ENCODE measurements at places on chromosomes 7 and 10.

DNA sequence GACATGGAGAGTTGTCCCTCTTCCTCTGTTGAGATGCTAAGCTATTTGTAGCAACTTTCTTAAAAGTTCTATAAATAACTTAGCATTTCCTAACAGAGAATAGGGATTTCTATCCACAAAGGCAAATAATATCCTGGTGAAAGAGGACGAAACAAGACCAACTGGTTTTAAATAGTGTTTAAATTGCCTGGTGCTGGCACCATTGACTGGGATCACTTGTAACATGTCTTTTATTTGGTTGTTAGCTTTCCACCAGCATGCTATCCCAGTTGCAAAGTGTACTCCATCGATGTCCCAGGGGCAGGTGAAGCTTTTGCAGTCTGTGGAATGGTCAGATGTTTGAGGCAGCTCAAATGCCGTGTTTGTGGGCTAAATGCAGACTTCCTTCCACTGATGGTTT lies 3.7 kb downstream of the SUFU start:
- no peak for DNase-seq

- DNase-seq: no peak
These were observed 54.5 kb upstream of the PFKFB3 start for GRCh38 chr10:6148251-6148701.

DNA sequence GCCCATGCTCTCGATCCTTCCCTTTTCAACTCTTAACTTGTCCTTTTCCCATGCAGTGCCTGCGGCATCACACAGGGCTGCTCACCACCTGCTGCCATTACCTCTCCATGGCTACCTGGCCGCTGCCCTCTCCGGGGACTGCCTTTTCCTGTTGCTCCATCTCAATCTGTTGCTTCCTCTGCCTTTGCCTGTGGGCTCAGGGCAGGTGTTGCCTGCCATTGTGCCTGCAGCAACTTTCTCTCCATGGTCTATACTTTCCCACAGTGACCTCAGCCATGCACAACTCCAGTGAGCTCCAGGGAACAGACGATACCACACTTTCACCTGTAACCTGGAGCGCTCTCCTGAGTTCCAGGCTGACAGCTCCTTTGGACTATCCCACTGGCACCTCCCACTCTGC lies 3.2 kb downstream of the DNAJB12 start:
- no peak for DNase-seq

DNA sequence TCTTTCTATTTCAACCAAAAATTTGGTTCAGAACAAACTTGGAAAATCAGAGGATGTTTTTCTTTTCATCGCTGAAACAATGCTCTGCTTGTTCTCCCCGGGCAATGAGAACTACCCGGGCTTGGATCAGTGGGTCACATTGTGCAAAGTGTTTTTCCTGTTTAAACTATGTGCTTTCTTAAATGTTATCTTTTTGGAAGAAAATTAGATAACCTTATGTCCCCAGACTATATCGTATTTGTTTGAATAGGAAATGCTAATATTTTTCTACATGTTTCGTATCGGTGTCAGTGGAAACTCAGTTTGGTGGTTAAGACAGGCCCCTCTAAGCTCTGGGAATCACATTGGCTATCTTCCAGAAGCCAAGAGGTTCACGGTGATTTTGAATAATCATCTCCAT lies 319.5 kb upstream of the NFE2L3 start:
- DNase-seq: peak; percentile 35

GRCh38 chr10:102379383-102379782 lies 16.1 kb upstream of the NFKB2 start:
- no peak for DNase-seq

GRCh38 chr7:114806590-114807162 lies 115.2 kb upstream of the MDFIC start:
- no peak for DNase-seq

DNA sequence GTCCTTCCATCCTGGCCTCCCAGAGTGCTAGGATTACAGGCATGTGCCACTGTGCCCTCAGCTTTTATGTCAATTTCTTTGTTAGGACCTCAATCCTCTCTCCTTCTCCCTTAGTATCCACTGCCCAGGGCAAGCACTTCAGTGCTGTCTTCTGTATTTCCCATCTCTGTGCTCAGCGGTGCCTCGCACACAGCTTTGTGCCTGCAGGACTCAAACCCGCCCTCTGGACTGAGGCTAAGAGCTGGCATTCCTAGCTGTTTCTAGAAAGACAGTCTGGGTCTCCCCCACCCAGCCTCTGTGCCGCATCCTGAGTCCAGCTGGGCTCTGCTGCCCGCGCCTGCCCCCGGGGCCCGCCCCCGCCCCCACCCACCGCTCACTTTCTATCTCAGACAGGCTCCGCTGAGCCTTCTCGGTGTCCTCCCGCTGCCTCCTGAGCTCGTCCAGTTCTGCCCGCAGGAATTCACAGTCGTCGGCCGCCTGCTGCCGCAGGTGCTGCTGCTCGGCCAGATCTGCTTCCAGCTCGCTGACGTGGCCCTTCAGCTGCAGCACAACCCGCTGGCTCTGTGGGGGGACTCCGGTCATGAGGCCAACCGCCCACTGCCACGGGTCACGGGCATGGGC lies 67.3 kb downstream of the SPDYE5 start:
- no peak for DNase-seq
